ENCODE measurements at places on chromosomes 11 and 22. TPM values are rescaled to one million over a fixed set of nuclear protein-coding genes. Genes with fewer than 3 reads are reported as not detected.

- H3K4me1 ChIP-seq = no peaks in the 10 kb centered on the region
- no peak for DNase-seq
- no peaks in the 10 kb centered on the region for H3K36me3 ChIP-seq
Observed at GRCh38 chr11:61476371-61476770, 32.2 kb upstream of the LRRC10B start.

DNA sequence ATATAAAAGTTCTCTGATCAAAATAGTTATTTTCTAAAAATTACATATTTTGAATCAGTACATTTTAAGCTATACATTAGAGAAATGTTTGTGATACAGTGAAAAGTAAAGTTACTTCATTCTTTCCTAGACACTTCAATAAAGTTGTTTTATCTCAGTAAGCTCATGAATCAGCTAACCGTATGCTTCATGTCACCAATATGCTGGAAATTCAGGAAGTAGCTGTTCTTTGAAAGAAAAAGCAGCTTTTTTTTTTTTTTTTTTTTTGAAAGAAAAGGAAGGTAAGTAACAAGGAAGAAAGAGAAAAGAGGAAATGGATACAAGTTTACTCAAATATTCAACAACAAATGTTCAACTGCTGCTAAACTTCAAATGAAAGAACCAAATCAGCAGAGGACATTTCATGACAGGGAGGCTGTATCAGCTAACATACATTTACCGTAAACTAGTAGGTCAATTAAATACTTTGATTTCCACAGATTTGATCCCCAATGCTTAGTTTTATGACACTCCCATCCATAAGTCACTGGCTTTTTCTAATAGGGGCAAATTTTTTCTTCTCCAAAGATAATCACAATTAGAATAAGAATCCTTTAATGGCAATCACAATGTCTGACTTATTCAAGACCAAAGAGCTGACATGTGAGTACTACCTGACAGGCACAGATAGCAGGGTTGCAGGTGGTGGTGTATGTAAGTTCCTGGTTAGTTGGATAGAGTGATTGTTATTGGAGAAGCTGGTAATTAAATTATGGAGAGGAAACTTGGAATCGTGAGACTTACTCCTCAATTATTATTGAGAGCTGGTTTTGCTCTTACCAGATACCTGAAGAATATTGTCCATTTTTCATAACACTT is 754 bp downstream of the OR52A1 start:
- no peaks in the 10 kb centered on the region for H3K27me3 ChIP-seq
- no peaks in the 10 kb centered on the region for H3K4me1 ChIP-seq
- no peak for DNase-seq
- no peak overlapping the region for H3K27ac ChIP-seq

- H3K4me3 ChIP-seq = no peak overlapping the region
- DNase-seq = no peak
- H3K27me3 ChIP-seq = no peaks in the 10 kb centered on the region
Observed at GRCh38 chr22:27581688-27582087, 219.9 kb downstream of the MN1 start.

DNA sequence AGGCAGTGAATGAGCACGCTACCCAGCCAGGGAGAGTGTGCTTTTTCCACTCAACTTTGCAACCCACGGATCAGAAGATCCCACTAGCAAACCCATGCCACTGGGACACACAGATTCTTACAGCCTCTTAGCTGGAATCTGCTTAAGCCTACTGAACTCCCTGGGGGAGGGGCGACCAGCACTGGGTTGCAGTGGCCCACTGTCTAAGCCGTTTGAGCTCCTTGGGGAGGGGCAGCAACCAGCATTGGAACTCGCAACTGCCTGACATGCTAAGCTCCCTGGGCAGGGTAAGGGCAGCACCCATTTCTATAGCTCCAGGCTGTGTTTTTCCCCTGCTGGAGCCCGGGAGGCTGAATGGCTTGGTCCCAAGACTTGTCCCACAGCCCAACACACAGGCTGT is 99.6 kb downstream of the FAM168A start:
- peaks cover 3% of the 10 kb centered on the region for H3K4me1 ChIP-seq
- no peak overlapping the region for H3K27ac ChIP-seq
- H3K4me3 ChIP-seq = no peak overlapping the region
- H3K27me3 ChIP-seq = no peaks in the 10 kb centered on the region

DNA sequence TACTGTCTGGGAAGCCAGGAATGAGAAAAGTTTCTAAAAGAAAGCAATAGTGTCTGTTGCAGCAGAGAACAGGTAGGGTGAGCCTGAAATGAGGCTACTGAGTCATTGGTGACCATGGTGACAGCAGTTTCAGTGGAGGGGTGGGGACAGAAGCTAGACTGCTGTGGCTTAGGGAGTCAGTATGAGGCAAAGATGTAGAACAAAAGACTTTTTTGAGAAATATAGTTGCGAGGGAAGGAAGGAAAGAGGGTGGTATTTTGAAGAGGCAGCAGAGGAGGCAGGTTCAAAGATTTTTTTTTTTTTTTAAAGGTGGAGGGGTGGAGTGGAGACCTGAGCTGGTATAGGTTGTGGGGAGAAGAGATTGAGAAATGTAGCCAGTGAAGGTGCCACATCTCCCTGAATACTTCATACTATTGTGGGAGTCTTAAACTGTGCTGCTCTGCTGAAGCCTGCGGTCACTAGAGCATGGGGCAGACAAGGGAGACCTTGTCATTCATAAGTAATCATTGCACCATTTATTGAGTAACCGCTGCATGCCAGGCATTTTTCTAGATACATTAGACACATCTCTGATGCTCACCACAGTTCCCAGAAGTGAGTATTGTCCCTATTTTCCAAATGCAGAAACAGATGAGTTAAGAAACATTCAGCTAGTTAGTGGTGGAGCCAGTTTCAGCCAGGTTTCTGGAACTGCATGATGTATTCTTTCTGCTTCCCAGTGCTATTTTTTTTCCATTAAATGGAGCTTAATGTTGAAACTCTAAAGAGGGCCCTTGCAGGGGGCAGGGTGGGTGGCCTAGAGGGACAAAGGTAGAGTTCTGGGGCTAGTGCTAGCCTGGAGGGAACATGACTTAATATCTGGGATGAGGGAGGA is 49.9 kb downstream of the STIM1 start:
- H3K4me1 ChIP-seq = peaks cover 61% of the 10 kb centered on the region
- H3K27ac ChIP-seq = no peak overlapping the region
- no peaks in the 10 kb centered on the region for H3K36me3 ChIP-seq
- DNase-seq = no peak

DNA sequence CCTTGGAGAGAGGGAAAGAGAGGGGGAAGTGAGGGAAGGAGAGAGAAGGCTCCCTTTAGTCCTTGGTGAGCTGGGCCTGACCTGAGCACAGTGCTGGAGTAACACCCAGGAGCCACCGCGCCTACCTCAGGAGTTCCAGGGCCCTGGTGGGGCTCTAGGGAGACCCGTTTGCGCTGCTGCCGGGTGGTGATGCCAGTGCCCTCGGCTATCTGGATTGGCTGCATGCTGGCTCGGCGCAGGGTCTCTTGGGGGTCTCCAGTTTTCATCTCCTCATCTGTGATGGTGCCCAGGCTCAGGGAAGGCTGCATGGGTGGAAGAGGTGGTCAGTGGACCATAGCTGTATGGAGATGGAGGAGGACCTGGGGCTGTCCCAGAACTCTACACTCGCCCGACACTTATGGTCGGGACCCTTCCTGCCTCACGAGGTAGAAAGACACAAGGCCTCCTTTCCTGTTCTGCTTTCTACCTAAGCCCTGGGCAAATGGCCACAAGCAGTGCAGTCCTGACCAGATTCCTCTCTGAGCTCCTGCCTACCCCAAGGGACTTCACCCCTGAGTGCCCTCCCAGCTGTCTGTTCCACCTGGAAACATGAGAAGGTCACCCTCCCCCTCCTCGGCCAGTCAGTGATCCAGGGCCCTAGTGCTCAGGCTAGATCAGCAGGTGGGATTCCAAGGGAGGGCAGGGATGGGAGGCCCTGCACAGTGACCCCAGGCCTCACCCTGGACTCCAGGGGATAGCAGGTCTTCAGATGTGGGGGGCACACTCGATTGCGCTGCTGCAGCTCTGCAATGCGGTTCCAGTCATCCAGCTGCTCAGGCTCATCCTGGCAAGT is 6.0 kb downstream of the IL18BP start:
- no peak overlapping the region for H3K4me3 ChIP-seq
- peaks cover under 1% of the 10 kb centered on the region for H3K4me1 ChIP-seq
- no peaks in the 10 kb centered on the region for H3K27me3 ChIP-seq
- no peak for DNase-seq
- H3K36me3 ChIP-seq = peaks cover 90% of the 10 kb centered on the region
- no peak overlapping the region for H3K27ac ChIP-seq

GRCh38 chr11:45161252-45162063 is 15.0 kb downstream of the PRDM11 start:
- H3K4me1 ChIP-seq = peaks cover 11% of the 10 kb centered on the region
- no peaks in the 10 kb centered on the region for H3K27me3 ChIP-seq

CYB5R2 gene
- 5.2 TPM for total RNA-seq

GAS2L1 gene
- not detected for total RNA-seq

Measured in B cell (primary cell).